ENCODE measurements at places on chromosomes 1 and 21. TPM values are rescaled to one million over a fixed set of nuclear protein-coding genes. Genes with fewer than 3 reads are reported as not detected.

Gene TTC39A
- 0.84 TPM for total RNA-seq

Gene CD1E
- total RNA-seq = not detected

Gene MNDA
- 5.7 TPM for total RNA-seq

Gene PTAFR
- 11.1 TPM for total RNA-seq

- DNase-seq = no peak
These were observed 2.0 kb upstream of the RCSD1 start for GRCh38 chr1:167627865-167628641.

DNA sequence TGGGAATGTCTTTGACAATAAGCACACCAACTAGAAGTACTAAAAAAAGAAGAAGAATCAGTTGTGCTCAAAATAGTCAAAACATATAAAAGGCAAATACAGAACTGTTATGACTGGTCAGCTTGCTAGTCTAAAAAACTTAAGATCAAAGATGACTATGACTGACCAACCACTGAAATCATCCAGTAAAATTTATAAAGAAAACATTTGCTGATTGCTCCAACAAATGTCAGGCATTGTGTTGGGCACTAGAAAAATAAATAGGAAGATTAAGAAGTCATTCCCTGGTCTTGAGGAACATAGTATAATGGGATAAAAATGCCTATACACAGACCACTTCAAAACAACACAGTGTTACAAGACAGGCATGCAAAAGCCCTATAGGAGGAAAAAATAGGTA lies 9.3 kb upstream of the ANGPTL3 start:
- DNase-seq = no peak

DNA sequence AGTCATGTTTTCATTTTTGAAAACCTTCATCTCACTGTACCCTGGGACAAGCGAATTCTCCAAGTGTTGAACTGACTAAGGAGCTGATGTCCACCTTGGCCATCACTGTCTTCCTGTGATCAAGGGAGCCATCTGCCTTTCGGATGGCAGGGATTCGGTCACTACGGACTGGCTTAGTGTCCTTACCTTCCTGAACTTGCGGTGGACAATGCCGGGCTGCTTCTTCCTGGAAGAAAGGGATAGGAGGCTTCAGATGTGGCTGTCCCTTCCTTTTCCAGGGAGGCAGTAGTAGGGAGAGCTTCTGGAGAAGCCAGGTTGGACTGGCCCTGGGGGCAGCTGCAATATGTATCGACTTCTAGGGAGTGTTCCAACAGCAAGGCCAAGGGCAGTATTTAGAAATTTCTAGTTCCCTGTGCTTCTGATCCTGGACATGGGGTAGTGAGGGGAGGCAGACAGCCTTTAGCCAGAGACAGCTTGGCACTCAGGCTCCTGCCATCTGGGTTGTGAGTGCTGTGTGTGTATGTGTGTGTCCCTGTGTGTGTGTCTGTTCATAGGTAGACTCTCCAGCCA lies 114.6 kb downstream of the IER5 start:
- DNase-seq = no peak
